Smooth muscle cell of the coronary artery (primary cell): ENCODE measurements at places on chromosomes 2 and 18. TPM values are rescaled to one million over a fixed set of nuclear protein-coding genes. Genes with fewer than 3 reads are reported as not detected.

HMSD gene
- not detected in 2 replicates for total RNA-seq

TMEM18 gene
- total RNA-seq: 8.0 and 20.7 TPM in 2 replicates

GALNT5 gene
- 15.1 and 73.1 TPM in 2 replicates for total RNA-seq

TLX2 gene
- total RNA-seq: not detected in 2 replicates

RIT2 gene
- total RNA-seq: not detected in 2 replicates

ALPI gene
- total RNA-seq: not detected in 2 replicates

BOLL gene
- total RNA-seq: not detected in 2 replicates

RAX gene
- not detected in 2 replicates for total RNA-seq

RTP5 gene
- total RNA-seq: not detected in 2 replicates
